ENCODE measurements at places on chromosomes 11 and 22. TPM values are rescaled to one million over a fixed set of nuclear protein-coding genes. Genes with fewer than 3 reads are reported as not detected.

The RAG2 gene
- 0.10 TPM for total RNA-seq

The APOBEC3H gene
- total RNA-seq, result not detected

The HORMAD2 gene
- 0.59 TPM for total RNA-seq

The MAPK8IP1 gene
- 77.4 TPM for total RNA-seq

The SLC1A2 gene
- total RNA-seq, result 270 TPM

- H3K27me3 ChIP-seq, result no peaks in the 10 kb centered on the region
- H3K4me1 ChIP-seq, result peaks cover 9% of the 10 kb centered on the region
- no peak overlapping the region for H3K4me3 ChIP-seq
- H3K27ac ChIP-seq, result no peak overlapping the region
- DNase-seq, result no peak
- H3K36me3 ChIP-seq, result no peaks in the 10 kb centered on the region
These were observed 3.3 kb downstream of the FAM118B start for GRCh38 chr11:126214841-126215240.

DNA sequence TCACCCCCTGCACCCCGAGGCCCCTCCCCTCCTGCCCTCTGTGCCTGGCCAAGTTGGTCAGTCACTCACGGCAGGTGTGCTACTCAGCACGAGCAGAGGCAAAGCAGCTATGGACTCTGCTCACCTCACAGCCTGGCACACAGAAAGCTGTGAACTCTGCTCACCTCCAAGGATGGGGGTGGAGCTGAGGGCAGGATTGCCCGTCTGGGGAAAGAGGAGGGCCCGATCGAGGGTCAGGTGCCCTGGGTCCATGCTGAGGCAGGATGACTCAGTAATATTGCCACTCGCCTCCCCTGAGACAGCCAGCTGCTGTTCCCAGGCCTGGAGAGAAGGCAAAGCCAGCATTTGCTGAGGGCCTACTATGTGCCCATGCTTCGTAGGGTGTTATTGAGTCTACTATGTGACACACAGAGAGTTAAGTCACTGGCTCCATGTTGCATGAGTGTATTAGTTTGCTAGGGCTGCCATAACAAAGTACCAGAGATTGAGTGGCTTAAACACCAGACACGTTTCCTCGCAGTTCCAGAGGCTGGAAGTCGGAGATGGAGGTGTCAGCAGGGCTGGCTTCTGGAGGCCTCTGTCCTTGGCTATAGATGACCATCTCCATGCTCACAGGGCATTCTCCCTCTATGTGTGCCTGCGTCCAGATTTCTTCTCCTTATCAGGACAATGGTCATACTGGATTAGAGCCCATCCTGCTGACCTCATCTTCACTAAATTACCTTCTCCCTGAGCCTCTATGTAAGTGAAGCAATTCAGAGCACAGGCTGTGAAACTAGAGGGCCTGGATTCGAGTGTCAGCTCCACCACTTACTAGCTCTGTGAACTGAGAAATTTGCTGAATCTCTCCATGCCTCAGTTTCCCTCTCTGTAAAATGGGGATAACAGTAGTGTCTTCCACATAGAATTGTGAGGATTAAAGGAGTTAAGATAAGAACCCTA, 13.2 kb upstream of the TSKU start:
- H3K36me3 ChIP-seq, result no peaks in the 10 kb centered on the region
- H3K4me1 ChIP-seq, result peaks cover 23% of the 10 kb centered on the region
- H3K4me3 ChIP-seq, result no peak overlapping the region
- H3K27me3 ChIP-seq, result no peaks in the 10 kb centered on the region
- H3K27ac ChIP-seq, result no peak overlapping the region
- DNase-seq, result no peak

DNA sequence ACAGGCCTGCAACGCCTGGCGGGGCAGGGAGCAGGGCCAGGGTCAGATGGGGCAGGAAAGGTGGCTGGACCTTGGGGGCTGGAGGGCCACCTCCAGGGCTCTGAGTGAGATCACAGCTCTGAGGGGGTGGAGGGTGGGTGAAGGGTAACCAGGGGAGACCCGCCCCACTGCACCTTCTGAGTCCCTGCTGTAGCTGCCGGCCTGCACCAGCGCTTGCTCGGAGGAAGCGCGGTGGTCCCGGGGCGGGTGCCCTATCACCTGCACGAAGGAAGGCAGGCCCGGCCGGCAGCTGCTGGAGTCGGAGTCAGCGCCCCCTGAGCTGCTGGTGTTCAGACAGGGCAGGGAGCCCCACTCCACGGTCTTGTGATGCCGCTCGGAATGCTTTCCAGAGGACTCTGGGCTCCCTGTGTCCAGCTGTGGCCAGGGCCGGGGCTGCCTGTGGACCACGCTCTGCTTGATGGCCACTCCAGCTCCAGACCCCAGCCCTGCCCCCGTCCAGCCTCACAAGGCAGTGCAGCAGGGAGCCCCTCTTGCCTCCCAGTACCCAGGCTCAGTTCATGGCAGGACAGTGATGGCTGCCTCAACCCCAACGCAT, 3.8 kb downstream of the LMNTD2 start:
- H3K36me3 ChIP-seq, result peaks cover 28% of the 10 kb centered on the region
- H3K27ac ChIP-seq, result no peak overlapping the region
- peaks cover 59% of the 10 kb centered on the region for H3K27me3 ChIP-seq
- H3K4me3 ChIP-seq, result no peak overlapping the region
- H3K4me1 ChIP-seq, result peaks cover 35% of the 10 kb centered on the region

- no peaks in the 10 kb centered on the region for H3K36me3 ChIP-seq
- peak; percentile 59 for DNase-seq
- no peaks in the 10 kb centered on the region for H3K27me3 ChIP-seq
- H3K27ac ChIP-seq, result no peak overlapping the region
- no peak overlapping the region for H3K4me3 ChIP-seq
These were observed 43.4 kb upstream of the SC5D start for GRCh38 chr11:121249039-121249663.

GRCh38 chr11:132206993-132207392, 836.6 kb downstream of the NTM start:
- no peak overlapping the region for H3K4me3 ChIP-seq
- H3K36me3 ChIP-seq, result no peaks in the 10 kb centered on the region
- H3K27ac ChIP-seq, result no peak overlapping the region
- no peaks in the 10 kb centered on the region for H3K27me3 ChIP-seq

DNA sequence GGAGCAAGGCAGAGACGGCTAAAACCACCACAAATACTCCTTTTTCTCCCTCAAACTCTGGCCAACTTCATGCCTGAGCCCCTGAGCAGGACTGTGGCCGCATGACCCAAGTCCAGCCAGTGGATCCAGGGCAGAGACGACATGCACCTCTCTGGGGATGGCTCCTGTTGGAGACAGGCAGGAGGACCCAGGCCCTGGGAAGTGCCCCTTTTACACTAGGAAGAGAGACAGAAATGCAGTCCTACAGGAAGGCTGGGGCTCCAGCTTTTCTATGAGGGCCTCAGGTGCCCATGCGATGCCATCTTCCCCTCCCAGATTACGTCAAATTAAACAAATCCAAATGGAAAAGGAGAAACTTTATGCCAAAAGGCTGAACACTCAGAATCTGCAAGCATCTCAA, 498.0 kb downstream of the BRD1 start:
- no peak overlapping the region for H3K4me3 ChIP-seq
- H3K27ac ChIP-seq, result no peak overlapping the region
- no peaks in the 10 kb centered on the region for H3K27me3 ChIP-seq

DNA sequence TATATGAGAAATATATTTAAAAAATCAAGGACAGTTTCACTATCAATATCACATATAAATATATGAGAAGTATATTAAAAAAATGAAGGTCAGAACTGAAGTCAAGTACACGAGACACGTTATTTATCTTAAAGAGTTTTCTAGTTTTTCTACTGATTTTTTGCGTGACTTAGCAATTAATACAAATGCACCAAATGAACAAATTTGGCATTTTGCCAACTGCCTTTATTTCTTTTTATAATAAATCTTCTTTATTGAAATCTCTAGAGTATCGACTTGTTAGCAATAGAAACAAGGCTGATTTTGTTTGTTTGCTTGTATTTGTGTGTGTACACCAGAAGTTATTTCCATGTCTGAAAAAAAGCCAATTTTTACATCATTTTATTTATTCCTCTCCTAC, 1684.7 kb upstream of the RAG2 start:
- no peak overlapping the region for H3K4me3 ChIP-seq
- H3K27ac ChIP-seq, result no peak overlapping the region
- H3K27me3 ChIP-seq, result no peaks in the 10 kb centered on the region
- no peaks in the 10 kb centered on the region for H3K36me3 ChIP-seq

- H3K27me3 ChIP-seq, result no peaks in the 10 kb centered on the region
- H3K36me3 ChIP-seq, result no peaks in the 10 kb centered on the region
- peaks cover 20% of the 10 kb centered on the region for H3K4me1 ChIP-seq
- peak overlapping the region; percentile 67 for H3K27ac ChIP-seq
These were observed 514.2 kb downstream of the SOX6 start for GRCh38 chr11:15841931-15842740.
